Hair follicular keratinocyte (primary cell): ENCODE measurements at places on chromosomes 12 and 14. TPM values are rescaled to one million over a fixed set of nuclear protein-coding genes. Genes with fewer than 3 reads are reported as not detected.

The TRIP11 gene
- 13.9 and 16.1 TPM in 2 replicates for total RNA-seq

The EIF2B1 gene
- total RNA-seq: 85.7 and 132 TPM in 2 replicates

The FGD4 gene
- 8.9 and 14.4 TPM in 2 replicates for total RNA-seq

The COL2A1 gene
- total RNA-seq: 0.16 and 0.72 TPM in 2 replicates

The FLVCR2 gene
- 1.1 TPM in 1 of 2 replicates, not detected in the other for total RNA-seq

The ATL1 gene
- 2.6 and 15.1 TPM in 2 replicates for total RNA-seq

The SLC41A2 gene
- total RNA-seq: 1.7 and 2.2 TPM in 2 replicates

The MYF6 gene
- total RNA-seq: not detected in 2 replicates

The FZD10 gene
- total RNA-seq: 0.04 and 0.16 TPM in 2 replicates

The LRRIQ1 gene
- total RNA-seq: 0.08 and 0.11 TPM in 2 replicates

The DPF3 gene
- total RNA-seq: 0.16 TPM in 1 of 2 replicates, not detected in the other

The P2RX2 gene
- total RNA-seq: not detected in 2 replicates

The MFAP5 gene
- 3.8 and 24.0 TPM in 2 replicates for total RNA-seq

The RPGRIP1 gene
- total RNA-seq: not detected in 2 replicates

The GLIPR1L1 gene
- not detected in 2 replicates for total RNA-seq

The ZNF384 gene
- total RNA-seq: 11.6 and 14.3 TPM in 2 replicates

The TSPAN19 gene
- 0.55 and 0.57 TPM in 2 replicates for total RNA-seq

The MMP19 gene
- total RNA-seq: 3.8 and 8.1 TPM in 2 replicates

The TEX52 gene
- not detected in 2 replicates for total RNA-seq

The HOXC10 gene
- total RNA-seq: 11.3 and 11.4 TPM in 2 replicates
